NCI-H2171 treated with DMSO at 0.1 percent for 48 hours (cell line): ENCODE measurements at places on chromosomes 6 and 20.

- no peak for DNase-seq
Observed at GRCh38 chr20:4808872-4809271, 87.2 kb downstream of the PRND start.

GRCh38 chr6:3489961-3490624 lies 33.2 kb upstream of the SLC22A23 start:
- DNase-seq: no peak

GRCh38 chr6:79137671-79138070 lies 59.6 kb upstream of the PHIP start:
- DNase-seq: no peak

DNA sequence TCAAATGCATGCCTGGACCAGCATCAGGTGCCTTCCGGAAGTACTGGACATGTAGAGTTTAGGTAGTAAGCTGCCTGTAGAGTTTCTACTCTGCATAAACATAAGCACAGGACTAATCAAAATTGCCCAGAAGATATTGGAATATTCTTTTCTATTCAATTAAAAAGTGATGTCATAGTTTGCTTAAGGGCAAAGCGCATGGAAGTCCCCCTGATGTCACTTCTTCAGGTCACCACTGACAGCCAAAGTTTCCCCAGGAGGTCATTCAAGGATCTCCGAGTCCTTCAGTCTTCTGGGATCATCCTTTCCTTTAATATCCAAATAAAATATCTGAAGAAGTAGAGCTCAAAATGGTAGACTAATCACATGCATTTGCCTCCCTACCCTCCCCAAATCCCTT lies 17.5 kb upstream of the RIN2 start:
- no peak for DNase-seq

- DNase-seq: no peak
Observed at GRCh38 chr20:21513181-21513663, 642 bp downstream of the NKX2-2 start.

DNA sequence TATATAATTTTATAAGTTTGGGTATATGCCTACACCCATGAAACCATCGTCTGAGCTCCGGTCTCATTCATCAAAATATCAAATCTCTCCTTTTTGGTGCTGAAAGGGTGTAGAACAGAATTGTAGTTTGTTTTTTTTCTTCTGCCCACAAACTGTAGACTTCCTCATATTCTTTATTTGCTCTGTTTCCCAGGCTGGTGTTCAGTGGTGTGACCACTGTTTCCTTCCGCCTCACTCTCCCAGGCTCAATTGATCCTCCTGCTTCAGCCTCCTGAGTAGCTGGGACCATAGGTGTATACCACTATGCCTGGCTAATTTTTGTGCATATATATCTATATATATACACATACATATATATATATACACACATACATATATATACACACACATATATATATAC lies 139.6 kb upstream of the HCRTR2 start:
- no peak for DNase-seq

GRCh38 chr6:156795825-156796224 lies 18.6 kb downstream of the ARID1B start:
- DNase-seq: no peak

DNA sequence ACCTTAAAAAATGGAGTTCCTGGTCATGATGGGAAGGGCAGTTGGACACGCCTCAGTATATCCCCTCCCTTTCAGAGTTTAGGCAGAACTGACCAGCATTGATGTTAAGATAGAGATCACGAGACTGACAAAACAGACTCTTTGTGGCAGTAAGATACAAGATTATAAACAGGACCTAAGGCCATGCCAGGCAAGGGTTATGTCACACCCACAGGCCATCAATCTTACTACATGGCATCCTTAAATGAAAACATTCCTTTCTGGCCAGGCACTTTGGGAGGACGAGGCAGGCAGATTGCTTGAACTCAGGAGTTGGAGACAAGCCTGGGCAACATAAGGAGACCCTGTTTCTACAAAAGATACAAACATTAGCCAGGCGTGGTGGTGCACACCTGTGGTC lies 129.3 kb upstream of the MLN start:
- DNase-seq: no peak

DNA sequence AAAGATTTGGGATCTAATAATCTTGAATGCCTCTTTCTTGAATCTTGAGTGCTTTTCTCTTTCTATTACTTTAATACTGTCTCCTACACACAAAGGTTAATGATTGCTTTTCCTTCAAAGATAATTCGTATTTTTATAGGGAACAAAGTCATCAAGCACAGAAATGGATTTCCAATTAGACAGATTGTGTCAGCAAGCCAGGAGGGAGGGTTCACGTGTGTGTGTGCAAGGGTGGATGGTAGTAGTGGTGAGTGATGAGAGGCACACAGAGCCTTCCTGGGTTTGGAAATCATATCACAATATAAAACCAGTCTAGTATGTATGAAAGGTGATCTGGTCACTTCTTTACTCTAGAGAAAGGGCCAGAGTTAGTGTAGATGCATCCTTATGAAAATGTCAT lies 51.2 kb upstream of the NEDD9 start:
- DNase-seq: no peak

- DNase-seq: no peak
Observed at GRCh38 chr6:105587349-105588122, 184.7 kb upstream of the PREP start.

DNA sequence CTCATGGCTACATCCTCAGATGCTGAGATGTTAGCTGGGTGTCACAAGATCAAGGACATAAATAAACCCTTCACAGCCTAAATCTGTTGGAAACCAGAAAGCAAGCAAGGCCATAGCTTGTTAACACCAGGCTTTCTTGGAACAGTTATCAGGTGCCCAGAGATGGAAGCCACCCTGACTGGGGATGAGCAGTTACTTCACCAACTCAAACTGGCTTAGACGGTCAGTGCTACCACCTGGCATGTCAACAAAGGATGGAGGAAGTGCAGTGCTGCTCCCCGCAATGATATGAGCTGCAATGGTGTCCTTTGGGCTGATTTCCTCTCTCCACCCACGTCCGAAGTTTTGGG lies 28.9 kb upstream of the SMIM29 start:
- no peak for DNase-seq

DNA sequence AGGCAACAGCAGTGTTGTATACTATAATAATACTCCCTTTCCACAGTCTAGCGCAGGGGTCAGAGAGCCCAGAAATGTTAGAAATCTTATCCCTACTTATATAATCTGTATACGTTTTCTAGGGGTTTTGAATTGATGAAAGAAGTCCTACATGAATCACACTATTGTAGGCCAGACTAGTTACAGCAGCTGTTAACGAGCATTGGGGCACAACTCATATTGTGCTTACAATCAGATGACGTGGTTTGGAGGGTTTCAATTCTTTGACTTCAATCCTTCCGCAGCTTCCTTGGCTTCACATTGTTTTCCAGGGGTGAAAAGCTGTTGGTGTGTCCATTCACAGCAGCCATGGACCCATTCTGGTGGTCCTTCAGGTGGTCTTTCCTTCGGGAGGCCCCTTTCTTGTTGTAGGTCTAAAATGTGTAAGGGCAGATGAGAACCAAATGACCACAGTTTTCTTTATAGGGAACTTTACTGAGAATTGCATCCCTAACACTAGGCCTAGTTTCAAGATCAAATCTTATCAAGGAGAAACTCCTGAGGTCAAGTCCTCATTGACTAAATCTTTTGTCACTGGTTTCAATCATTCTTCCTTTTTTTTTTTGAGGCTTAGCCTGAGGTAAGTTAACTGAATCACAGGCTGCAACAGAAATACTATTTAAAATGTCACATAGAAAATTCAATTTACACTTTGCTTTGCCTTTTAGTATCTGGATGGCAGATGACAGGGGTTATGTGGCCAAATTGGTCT lies 79.7 kb downstream of the ELOVL5 start:
- DNase-seq: no peak

DNA sequence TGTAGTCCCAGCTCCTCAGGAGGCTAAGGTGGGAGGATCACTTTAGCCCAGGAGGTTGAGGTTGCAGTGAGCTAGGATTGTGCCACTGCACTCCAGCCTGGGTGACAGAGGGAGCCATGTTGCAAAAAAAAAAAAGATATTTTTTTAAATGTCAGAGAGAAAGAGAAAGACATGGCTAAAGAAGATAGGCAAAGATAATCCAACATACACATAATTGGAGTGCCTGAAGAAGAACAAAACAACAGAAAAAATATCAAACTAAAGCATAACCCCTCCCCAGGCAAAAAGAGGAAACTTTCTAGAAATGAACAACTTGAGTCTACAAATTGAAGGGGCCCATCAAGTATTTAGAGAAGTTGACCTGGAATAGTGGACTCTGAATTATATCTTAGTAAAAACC lies 14.0 kb upstream of the GRM4 start:
- no peak for DNase-seq

- no peak for DNase-seq
Observed at GRCh38 chr6:79784395-79784753, 153.2 kb downstream of the SH3BGRL2 start.

DNA sequence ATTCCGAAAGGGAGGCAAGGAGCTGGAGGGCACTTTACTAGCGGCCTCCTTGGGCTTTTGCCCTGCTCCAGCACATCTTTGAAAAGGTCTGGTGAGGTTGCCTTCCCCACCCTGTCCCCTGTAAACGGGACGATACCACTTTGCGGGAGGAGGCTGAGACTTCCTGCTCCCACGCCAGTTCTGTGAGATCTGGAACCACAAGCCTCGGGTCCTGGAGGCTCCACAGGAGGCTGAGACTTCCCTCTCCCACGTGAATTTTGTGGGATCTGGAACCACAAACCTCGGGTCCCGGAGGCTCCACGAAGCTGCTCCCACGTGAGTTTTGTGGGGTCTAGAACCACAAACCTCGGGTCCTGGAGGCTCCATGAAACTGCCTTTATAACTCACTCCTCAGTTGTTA lies 209.3 kb downstream of the DLL1 start:
- DNase-seq: no peak

- DNase-seq: no peak
Observed at GRCh38 chr6:19616022-19616421, 221.1 kb upstream of the ID4 start.

DNA sequence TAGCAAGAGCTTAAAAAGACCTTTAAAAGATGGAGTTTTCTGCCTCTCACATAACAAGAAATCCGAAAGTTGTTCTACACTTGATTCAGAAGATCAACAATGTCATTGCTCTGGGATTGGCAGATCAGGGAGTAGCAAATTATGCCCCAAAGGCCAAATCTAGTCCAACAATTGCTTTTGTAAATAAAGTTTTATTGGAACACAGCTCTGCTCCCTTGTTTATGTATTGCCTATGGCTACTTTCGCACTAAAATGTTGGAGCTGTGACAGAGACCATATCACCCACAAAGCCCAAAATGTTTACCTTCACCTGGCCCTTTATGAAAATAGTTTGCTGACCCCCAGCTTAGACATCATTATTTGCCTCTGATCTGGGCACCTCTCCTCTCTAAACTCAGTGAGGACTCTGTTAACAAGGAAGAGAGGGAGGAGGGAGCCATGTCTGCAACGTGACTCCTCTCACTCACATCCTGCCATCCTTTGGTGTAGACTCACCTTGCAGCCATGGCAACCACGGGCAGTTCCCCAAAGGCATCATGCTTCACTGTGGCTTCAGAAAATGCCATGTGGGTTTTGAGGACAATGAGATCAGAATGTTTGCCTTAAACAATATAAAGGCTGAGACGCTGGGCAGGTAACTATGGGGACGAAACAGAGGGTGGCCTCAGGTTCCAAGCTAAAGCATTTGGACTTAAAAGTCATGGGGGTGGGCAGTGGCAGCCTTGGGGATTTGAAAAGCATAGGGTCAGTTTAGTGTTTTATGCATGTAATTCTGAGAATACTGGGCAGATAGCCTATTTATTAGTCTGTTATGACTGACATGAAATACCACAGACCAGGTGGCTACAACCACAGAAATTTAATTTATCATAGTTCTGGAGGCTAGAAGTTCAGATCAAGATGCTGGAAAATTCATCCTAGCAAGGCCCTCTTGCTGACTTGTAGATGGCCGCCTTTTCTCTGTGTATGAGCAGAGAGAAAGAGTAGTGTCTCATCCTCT lies 149.7 kb upstream of the TNFAIP3 start:
- DNase-seq: no peak

- DNase-seq: no peak
Observed at GRCh38 chr20:51856432-51856831, 54.1 kb upstream of the SALL4 start.

- no peak for DNase-seq
Observed at GRCh38 chr20:61030130-61030529, 221.9 kb upstream of the CDH4 start.

DNA sequence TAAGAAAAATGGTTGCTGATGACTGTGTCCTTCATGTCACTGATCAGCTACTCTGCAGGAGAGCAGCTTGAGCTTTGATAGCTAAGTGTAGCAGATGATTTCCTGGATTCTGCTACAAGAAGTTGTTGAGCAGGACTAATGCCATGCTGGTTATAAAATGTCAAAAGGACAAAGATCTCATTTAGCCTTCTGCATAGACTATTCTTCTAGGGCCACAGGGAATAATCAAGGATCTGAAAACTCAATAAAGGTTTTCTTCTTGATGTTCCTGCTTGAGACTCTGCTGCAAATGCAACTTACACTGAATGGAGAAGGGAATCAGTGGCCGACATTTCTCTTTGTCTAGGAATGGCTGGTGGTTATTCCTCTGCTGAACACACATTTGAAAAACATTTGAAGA lies 360.3 kb upstream of the PTCHD4 start:
- no peak for DNase-seq

DNA sequence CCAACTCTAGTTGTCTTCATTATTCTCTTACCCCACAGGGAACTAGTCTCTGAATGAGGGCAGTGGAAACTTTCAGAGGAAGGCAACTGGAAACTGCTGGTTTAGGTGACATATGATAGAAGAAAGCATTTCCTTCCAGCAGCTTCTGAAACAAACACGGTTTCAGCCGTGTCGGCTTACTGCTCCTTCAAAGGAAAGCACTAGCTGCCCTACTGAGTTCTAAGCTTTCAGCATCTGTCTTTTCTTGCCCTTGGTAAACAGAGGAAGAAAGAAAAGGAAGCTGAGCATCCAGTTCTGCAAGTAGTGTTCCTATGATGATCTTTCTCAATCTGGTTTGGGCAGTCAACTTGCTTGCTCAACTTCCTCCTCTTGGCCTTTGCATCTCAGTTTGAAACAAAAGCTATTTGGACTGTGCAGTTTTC lies 117.5 kb upstream of the CEP85L start:
- DNase-seq: no peak
